ENCODE measurements at places on chromosomes 5 and 9.

DNA sequence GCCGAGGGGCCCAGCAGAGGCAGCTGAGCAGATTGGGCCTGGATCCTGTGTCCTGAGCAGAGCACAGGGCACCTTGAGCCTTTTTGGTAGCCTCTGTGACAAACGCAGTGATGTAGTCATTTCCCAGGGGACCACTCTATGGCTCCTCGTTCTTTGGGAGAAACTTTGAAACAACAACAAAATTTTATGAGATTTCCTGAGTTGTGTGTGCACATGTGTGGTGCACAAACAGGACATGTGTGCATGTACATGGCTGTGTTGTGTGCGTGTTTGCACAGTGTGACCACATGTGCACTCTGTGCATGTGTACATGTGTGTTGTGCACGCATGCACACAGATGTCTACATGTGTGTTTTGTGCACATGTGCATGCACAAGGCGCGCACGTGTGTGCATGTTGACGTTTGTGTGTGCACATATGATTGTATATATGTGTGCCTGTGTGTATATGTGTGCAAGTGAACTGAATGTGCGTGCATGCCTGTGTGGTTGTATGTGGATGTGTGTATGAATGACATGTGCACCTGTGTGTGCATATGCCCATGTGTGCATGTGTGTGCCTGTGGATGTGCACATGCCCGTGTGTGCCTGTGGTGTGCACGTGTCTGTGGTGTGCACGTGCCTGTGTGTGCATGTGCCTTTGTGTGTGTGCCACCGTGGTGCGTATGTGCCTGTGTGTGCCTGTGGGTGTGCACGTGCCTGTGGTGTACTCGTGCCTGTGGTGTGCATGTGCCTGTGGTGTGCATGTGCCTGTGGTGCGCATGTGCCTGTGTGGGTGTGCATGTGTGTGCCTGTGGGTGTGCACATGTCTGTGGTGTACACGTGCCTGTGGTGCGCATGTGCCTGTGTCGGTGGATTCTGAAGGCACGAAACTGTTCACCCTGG lies 221.6 kb downstream of the CACNA1B start:
- DNase-seq: no peak

- peak; percentile 87 for DNase-seq
These were observed 124.1 kb downstream of the PRDM9 start for GRCh38 chr5:23631302-23632045.

DNA sequence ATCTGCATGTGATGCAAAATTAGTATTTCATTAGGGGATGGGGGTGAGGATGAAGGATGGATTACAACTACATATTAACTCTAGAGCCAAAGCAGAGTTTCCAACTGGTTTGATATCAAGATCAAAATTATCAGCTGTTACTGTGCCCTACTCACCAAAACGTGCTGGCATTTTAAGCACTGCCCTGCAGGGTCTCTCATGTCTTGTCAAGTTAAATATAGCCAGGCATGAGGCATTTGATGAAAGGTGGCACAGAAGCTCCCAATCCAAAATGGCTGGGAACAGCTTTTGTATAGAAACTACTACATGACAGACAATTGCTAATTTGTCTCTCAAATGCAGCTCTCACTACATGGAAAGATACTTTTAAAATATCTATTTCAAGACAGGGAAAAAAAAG lies 27.1 kb upstream of the CAAP1 start:
- no peak for DNase-seq

- peak; percentile 93 for DNase-seq
These were observed 50.9 kb upstream of the HSPB3 start for GRCh38 chr5:54404568-54404967.

DNA sequence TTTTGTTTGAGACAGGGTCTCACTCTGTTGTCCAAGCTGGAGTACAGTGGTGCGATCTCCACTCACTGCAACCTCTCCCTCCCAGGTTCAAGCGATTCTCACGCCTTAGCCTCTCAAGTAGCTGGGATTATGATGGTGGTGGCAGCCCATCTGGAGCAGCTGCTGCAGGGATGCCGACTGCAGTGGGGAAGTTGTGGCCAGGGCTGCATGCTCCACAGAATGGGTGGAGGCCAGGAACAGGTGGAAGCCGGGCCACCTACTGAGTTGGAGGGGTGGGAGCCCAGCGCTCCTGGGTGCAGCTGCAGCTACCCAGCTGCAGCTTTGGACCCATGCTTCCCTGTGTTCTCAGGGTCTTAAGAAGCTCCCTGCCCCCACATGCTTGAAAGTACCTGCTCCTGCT lies 99.7 kb downstream of the SCAI start:
- no peak for DNase-seq

DNA sequence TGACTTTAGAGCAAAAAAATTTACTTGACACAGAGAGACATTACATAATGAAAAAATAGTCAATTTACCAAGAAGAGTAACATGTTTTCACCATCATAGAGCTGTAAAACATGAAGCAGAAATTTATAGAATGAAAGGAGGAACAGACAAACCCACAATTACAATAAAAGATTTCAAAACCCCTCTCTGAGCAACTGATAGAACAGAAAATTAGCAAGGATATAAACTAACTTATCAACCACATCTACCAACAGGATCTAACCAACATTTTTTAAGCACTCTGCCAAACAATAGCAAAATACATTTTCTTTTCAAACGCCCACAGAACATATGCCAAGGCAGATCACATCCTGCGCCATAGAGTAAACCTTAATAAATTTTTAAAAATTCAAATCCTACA lies 17.9 kb downstream of the SLCO4C1 start:
- DNase-seq: no peak

GRCh38 chr5:130425424-130425823 lies 521.2 kb downstream of the CHSY3 start:
- no peak for DNase-seq

GRCh38 chr9:125886365-125886764 lies 139.2 kb downstream of the PBX3 start:
- DNase-seq: no peak

DNA sequence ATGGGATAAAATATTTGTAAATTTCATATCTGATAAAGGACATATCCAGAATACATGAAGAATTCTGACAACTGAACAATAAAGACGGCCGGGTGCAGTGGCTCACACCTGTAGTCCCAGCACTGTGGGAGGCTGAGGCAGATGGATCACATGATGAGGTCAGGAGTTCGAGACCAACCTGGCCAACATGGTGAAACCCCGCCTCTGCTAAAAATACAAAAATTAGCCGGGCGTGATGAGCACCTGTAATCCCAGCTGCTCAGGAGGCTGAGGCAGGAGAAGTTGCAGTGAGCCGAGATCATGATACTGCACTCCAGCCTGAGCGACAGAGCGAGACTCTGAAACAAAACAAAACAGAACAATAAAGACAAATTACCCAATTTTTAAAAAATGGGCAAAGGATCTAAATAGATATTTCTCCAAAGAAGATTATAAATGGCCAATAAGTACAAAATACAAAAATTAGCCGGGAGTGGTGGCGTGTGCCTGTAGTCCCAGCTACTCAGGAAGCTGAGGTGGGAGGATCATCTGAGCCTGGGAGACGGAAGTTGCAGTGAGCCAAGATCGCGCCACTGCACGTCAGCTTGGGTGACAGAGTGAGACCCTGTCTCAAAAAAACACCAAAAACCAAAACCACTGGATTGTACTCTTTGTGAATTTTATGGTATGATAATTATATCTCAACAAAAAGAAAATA lies 9.6 kb upstream of the NSD1 start:
- DNase-seq: no peak

Measured in bronchial epithelial cell (primary cell).